ENCODE measurements at places on chromosomes 11 and 22.

- DNase-seq: no peak
Observed at GRCh38 chr11:60763692-60764369, 7.2 kb downstream of the MS4A15 start.

GRCh38 chr11:104051778-104052177 lies 15.3 kb downstream of the DDI1 start:
- DNase-seq: no peak

DNA sequence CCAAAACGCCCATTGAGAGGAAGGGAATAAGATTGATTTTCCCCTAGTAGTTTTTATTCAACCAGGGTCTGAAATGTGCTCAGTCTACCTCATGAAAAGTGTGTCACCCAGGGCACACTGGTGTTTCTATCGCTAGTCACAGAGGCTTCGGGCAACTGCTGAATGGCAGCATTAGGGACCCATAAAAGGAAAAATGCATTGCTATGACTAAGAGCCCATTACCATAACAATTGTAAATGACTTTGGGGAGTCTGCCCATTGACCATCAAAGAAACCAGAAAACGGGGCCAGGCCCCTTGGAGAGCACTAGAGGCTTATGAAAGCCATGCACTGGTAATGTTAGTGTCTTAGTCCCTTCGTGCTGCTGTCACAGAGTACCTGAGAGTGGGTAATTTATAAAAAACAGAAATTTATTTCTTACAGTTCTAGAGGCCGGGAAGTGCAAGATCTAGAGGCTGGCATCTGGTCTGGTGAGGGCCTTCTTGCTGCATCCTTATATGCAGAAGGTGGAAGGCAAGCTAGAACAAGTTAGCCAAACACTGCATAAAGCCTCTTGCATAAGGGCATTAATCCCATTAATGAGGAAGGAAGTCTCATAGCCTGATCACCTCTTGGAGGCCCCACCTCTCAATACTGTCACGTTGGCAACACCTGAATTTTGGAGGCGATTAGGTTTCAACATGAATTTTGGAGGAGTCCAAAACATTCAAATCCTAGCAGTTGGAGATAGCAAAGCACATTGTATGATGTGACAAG lies 306.7 kb downstream of the ST3GAL4 start:
- DNase-seq: no peak

GRCh38 chr22:46042786-46043185 lies 65.8 kb upstream of the WNT7B start:
- no peak for DNase-seq

DNA sequence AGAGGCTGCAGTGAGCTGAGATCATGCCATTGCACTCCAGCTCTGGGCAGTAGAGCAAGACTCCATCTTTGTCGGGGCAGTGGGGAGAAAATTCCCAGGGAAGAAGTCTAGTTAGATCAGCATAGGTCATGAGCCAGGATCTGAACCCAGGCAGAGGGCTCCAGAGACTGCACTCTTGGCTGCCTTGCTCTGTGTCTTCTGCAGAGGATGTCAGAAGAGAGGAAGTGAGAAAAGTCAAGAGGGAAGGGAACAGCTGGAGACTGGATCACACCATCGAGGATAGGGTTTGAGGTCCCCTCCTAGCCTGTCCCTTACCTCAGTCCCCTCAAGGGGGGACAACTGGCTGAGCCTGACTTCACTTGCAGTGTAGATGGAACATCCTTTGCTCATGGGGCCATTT lies 5.8 kb downstream of the MYOD1 start:
- DNase-seq: no peak

GRCh38 chr11:62857541-62857982 lies 18.2 kb upstream of the WDR74 start:
- DNase-seq: no peak

DNA sequence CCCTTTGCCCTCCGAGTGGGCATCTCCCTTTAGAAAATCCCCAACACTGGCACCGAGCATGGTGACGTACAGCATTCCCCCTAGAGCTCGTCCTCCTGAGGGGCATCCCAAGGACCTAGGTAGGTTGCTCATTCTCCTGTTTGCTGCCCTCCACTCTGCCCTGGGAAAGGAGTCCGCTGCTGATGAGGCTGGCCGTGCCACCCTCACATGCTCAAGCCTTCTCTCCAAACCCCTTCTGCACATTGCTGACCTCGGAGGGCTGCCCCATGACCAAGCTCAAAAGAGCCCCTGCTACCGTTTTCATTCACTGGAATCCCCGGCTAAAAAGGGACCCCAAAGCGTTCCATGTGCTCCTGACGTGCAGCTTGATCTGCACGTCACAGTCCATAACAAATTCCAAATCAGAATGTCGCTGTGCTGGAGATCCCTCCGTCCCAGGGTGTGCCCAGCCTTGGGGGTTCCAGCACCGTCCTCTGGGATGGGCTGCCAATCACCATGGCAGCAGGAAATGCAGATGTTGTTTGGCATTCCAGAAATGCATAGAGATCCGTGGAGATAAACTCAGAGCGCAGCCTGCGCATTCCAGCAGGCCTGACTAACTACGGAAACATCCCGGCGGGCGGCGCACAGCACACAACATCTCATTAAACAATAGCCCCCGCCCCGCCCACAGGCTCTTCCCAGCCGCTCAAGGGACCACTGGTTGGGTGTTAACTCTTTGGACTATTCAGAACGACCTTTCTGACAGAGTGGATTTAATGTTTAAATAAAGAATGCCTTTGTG lies 26.3 kb upstream of the GNB1L start:
- no peak for DNase-seq

- DNase-seq: no peak
Observed at GRCh38 chr22:22709719-22710445, 65.5 kb downstream of the GGTLC2 start.

DNA sequence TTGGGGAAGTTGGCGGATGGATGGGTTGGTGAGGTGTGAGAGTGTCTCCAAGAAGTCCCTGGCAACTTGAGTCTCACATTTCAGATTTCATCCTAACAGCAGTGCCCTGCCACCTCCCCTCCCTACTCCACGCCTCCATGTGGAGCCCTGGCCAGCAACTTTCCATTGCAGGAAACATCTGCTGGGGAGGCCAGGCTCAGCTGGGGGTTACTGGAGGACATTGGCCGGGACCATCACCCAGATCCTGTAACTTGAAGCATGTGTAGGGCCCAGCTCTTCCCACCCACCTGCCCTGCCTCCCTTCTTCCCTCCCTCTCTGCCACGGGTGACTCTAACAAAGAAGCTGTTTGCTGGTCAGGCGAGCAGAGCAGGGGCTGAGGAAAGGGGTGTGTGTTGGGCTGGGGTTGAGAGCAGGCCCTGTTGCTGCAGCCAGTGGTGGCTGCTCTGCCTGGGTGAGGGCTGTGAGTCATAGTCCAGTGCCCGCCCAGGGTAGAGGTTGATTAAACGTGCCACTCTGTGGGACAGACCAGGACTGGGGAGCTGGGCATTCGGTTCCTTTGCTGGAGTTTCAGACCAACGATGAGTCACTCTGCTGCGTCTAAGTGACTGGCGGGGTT lies 64.0 kb downstream of the SCN3B start:
- no peak for DNase-seq
